ENCODE measurements at places on chromosomes 2 and 18.

DNA sequence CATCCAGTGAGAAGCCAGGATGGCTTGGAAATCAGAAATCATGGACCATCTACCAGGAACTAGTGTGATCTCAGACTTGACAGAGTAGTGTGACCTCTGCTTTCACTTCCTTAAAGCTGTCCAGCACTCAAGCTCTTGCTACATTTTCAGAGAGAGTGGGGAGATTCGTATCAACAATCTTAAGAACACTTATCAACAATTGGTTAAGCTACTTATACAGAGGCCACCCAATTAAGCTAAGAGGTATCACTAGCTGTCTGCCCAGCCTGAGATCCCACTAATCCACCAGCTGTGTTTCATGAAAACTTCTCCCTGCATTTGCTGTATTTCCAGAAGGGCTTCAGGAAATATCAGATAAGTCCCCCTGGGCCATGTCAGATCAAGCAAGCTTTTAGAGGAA is 4.2 kb downstream of the RPRM start:
- DNase-seq = no peak

GRCh38 chr18:73461038-73461779 is 593.4 kb upstream of the NETO1 start:
- no peak for DNase-seq

DNA sequence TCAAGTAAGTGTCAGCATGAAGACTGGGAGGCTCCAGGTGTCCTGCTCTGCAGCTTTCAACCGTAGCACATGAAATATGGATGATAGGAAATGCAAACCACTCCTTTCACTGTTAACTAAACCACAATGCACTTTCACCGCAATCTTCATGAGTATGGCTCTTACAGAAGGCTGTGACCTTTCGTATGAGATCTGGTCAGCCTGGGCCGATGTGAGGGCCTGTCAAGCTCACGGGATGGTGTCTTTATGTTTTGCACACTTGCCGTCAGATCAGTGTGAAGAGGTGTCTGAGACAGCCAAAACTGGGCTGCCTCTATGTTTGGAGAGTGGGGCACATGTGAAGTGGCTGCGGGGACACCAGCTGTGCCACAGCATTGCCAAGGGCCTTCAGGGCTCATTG is 62.8 kb upstream of the AFF3 start:
- no peak for DNase-seq

- no peak for DNase-seq
Observed at GRCh38 chr18:79413901-79414300, 18.2 kb downstream of the NFATC1 start.

DNA sequence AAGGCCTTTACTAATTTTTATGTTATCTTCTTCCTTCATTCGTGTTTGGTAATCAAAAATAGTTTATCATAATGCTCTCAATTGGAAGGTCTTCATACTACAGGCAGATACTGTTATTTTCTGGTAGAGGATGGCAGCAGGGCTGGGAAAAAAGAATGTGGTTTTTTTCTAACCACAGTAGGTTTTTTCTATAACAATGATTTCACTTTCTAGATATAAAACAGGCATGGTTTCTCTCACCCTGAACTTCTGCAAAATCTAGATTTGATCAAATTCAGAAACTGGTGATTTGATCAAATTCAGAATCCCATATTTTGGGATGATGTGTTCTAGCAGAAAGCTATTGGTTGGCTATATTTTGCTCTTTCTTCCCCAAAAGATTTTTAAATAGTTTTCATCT is 27.6 kb downstream of the BCL11A start:
- no peak for DNase-seq

DNA sequence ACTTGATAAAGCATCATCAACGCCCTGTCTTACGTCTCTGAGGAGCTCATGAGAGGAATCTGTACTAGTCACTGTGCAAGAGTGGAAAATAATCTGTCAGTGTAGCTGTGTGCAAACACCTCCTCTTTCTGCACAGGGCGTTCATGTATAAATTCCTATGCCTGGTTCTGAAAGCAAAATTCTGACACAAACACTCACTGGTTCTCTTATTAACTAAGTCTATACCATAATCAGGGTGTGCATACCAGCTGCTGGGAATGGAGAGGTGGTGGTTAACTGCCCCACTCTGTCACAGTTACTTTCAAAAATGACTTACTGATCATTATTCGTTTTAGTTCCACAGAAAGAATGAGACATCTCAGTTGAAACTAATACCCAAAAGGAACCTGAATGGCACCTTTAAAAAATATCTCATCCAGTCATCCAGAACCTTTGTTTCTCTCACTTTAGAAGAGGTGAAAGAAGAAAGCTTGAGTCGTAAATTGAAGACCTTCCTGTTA is 35.7 kb downstream of the STK39 start:
- DNase-seq = no peak
